ENCODE measurements at places on chromosomes 5 and 9.

DNA sequence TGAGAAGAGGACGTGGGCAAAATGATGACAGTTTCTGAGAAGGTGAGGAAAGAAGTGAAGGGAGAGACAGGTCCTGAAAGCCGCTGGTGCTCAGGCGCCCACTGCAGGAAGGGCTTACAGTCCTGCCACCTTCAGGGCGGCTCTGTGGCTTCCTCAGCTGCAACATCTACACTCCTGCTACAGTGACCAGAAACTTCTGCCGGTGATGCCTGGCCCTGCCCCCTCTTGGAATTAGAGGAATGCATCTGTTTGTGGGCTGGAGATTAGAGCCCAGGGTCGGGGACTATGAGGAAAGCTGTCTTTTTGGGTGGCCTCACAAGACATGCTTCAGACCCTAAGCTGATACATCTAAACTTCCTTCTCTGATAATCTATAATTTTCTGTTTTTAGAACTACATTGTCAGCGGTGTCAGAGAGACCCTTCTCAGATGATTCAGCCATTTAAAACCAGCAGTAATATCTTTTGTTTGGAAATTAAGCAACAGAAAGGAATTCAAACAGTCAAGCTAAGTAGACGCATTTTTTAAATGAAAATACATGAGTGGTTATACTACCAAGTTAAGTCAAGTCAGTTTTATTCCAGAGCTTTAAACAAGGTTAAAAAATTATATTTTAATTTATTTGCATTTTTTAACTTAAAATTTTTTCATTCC is 30.4 kb downstream of the PRDM6 start:
- no peak for DNase-seq

GRCh38 chr5:96839071-96839592 is 31.4 kb upstream of the ERAP1 start:
- DNase-seq: no peak

GRCh38 chr9:11708899-11709298 is 984.3 kb upstream of the TYRP1 start:
- DNase-seq: no peak

GRCh38 chr9:85151741-85152140 is 482.2 kb downstream of the NTRK2 start:
- no peak for DNase-seq

DNA sequence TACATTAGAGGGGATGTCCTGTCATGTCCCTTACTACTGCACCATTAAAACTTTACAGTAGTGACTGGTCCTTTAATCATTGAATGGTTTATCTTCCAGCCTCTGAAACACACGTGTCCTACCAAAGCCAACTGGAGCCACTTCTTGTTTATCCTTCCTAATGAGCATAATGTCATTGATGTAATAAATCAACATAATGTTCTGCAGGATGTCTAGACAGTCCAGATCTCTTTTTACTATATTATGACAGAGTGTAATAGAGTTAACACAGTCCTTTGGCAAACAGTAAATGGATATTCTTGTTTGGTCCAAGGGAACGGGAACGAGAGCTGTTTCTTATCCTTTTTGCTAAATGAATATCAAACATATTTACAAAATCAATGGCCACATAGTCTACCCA is 88.1 kb upstream of the PTPRD start:
- DNase-seq: no peak

DNA sequence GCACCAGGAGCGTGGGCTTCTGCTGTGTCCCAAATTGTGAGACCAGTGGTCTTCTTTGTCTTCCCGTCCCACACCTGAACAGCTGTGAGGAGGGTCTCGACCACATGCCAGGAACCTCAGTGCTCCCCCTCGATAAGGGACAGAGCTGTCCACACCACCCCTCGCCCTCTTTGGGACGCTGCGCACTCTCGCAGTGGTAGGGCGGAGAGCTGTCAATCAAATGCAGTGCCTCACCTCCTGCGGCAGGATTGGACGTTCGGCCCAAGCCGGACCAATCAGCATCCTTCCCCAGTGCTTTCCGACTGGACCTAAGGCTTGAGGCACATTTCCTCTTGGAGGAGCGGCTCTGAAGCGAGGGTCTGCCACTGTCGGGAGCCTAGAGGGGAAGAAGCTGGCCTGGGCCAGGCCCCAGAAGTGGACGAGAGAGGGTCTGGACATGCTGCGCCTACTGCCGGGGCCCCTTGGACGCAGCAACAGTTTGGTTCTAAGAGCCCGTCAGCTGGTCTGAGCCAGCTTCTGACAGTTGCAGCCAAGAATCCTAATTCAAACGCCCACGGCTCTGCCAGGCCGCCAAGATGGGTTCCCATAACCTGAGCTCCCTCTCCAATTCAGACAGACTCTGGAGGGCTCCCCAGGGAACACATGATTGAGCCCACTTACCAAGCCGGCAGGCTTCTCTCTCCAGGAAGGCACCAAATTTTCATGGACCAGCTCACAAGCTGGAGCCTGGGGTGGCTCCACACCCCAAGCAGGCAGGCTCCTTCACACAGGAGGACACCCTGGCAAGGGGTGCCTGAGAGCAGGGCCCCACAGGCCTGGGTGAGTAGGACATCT is 28.1 kb upstream of the ADAMTS2 start:
- no peak for DNase-seq

DNA sequence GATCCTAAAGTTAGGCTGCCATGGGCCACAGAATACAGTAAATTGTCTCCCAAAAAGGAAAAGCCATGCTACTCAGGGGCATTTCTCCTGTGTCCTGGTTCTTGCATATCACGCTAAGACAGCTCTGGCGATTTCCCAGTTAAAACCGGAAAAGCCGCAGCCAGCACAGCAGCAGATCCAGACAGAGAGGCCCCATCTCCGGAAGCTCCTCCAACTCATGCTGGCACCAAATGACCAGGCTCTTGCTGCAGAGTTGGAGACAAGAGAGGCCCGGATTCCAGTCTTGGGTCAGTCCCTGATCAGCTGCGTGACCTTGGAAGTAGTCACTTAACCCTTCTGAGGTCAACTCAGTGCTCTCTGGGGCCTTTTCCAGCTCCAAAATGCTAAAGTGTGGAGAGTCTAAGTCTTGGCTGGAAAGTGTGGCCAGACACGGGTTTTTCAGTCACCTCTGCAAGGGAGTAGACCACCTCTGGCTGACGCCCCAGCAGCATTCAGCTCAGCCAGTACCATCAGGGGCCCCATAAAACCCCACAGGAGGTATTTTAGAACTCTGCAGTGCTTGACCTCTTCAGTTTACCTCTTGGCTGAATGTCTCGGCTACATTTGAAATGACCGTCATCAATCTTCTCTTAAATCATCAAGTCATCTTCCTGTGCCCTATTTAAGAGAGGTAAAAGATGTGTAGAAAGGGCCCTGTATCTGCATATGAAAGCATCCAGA is 16.2 kb downstream of the GDNF start:
- DNase-seq: no peak

- DNase-seq: no peak
These were observed 60.1 kb downstream of the KCTD16 start for GRCh38 chr5:144230806-144231205.

DNA sequence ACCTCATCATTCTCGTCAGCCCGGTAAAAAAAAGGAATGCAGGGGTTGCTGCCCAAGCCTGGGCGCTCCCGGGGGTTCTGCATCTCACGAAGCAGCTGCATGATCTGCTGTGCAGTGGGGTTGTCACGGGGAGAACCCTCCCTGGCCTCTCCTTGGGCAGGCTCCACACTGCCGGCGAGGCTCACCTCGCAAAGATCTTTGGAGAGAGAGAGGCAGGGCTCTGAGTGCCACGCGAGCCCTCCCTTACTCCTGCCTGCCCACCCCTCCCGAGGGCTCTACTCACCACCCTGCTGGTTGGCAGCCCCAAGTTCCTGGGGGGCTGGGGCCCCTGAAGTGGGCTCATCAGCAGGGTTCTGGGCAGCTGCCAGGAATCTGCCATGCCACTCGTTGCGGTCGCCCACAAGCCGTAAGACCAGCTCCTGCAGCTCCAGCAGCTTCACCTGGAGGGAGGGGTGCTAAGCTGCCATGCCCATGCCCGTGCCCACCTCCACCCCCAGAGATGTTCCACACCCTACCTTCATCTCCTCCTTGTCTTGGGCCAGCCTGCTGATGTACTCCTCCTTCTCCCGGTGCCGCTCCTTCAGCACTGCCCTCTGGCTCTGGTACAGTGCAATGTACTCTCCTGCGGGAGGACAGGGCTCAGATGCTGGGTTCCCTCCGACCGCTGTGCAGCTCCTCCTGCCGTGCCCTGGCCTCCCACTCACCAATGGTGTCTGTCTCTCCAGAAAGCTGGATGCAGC is 18.6 kb downstream of the GOLGA2 start:
- DNase-seq: peak; percentile 83

DNA sequence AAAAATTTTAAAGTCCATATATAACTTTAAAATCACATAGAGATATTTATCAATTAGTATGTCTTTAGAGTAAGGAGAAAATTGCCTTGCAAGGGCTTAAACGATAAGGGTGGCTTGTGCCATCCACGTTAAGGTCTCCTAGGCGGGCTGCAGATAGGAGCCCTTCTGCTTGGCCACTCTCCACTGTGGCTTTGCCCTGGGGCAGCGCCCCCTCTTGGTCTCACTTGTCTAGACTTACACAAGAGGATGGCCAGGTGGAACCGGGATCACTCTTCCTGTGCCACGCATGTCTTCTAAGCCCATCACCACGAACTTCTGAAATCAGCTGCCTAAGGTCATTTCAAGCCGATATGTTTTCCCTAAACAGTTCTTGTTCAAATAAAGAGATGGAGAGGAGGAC is 2.9 kb downstream of the FPGS start:
- peak; percentile 23 for DNase-seq

GRCh38 chr9:95307538-95307937 is 10.0 kb downstream of the FANCC start:
- DNase-seq: no peak

GRCh38 chr9:22053178-22053577 is 44.1 kb upstream of the CDKN2B start:
- no peak for DNase-seq

- no peak for DNase-seq
These were observed 18.1 kb downstream of the LPCAT1 start for GRCh38 chr5:1505506-1506241.

All from G401 (cell line).